Vein endothelial cell (primary cell): ENCODE measurements at places on chromosomes 3 and 15. TPM values are rescaled to one million over a fixed set of nuclear protein-coding genes. Genes with fewer than 3 reads are reported as not detected.

Gene MOBP
- 0.19 and 0.65 TPM in 2 replicates for total RNA-seq

Gene LRRC2
- 0.10 and 0.98 TPM in 2 replicates for total RNA-seq

Gene EPHB3
- total RNA-seq, result not detected in 2 replicates

Gene QARS1
- total RNA-seq, result 374 and 481 TPM in 2 replicates

Gene CERS3
- total RNA-seq, result not detected in 2 replicates

Gene CCDC9B
- 15.2 and 15.7 TPM in 2 replicates for total RNA-seq

Gene FRMD5
- total RNA-seq, result 8.6 and 12.7 TPM in 2 replicates

Gene TTLL13
- 0.38 TPM in 1 of 2 replicates, not detected in the other for total RNA-seq

Gene CHRNA5
- 6.0 and 6.9 TPM in 2 replicates for total RNA-seq

Gene CYP11A1
- total RNA-seq, result 0.10 TPM in 1 of 2 replicates, not detected in the other

Gene CLDN18
- not detected in 2 replicates for total RNA-seq

Gene CHST2
- 19.4 and 29.7 TPM in 2 replicates for total RNA-seq

Gene ZNF197
- 9.8 and 11.4 TPM in 2 replicates for total RNA-seq

Gene GOLGA8J
- not detected in 2 replicates for total RNA-seq

Gene VILL
- 5.8 and 7.2 TPM in 2 replicates for total RNA-seq

Gene VGLL3
- 1.6 and 3.4 TPM in 2 replicates for total RNA-seq

Gene TMOD2
- 10.5 and 11.9 TPM in 2 replicates for total RNA-seq

Gene SH2D7
- not detected in 2 replicates for total RNA-seq

Gene TAGLN3
- not detected in 2 replicates for total RNA-seq

Gene KBTBD13
- total RNA-seq, result not detected in 2 replicates

Gene RHOV
- under 0.01 and 0.10 TPM in 2 replicates for total RNA-seq

Gene DPPA2
- total RNA-seq, result not detected in 2 replicates

Gene CADPS
- total RNA-seq, result not detected in 2 replicates

Gene SYNPR
- not detected in 2 replicates for total RNA-seq

Gene EPM2AIP1
- 14.0 and 18.8 TPM in 2 replicates for total RNA-seq

Gene NTRK3
- under 0.01 TPM in 2 replicates for total RNA-seq

Gene FSIP1
- 0.98 and 1.3 TPM in 2 replicates for total RNA-seq

Gene FHIT
- 1.4 and 2.9 TPM in 2 replicates for total RNA-seq

Gene PRR20G
- not detected in 2 replicates for total RNA-seq

Gene CCR1
- not detected in 2 replicates for total RNA-seq

Gene TUSC7
- not detected in 2 replicates for total RNA-seq

Gene FMN1
- 0.10 and 0.33 TPM in 2 replicates for total RNA-seq

Gene ZNF385D
- 0.33 and 0.67 TPM in 2 replicates for total RNA-seq

Gene SIDT1
- total RNA-seq, result 0.10 and 0.33 TPM in 2 replicates

Gene LRTM1
- not detected in 2 replicates for total RNA-seq

Gene TFDP2
- total RNA-seq, result 33.6 and 65.0 TPM in 2 replicates

Gene OIP5
- total RNA-seq, result 4.2 and 6.8 TPM in 2 replicates

Gene MESP2
- 0.19 TPM in 1 of 2 replicates, not detected in the other for total RNA-seq

Gene DAZL
- not detected in 2 replicates for total RNA-seq

Gene SERINC4
- total RNA-seq, result under 0.01 TPM in 1 of 2 replicates, not detected in the other

Gene GNAT1
- total RNA-seq, result not detected in 2 replicates

Gene LRRC49
- 4.9 and 6.8 TPM in 2 replicates for total RNA-seq

Gene FAH
- total RNA-seq, result 10.5 and 13.4 TPM in 2 replicates

Gene RNF111
- 33.7 and 41.5 TPM in 2 replicates for total RNA-seq

Gene ZCWPW2
- total RNA-seq, result under 0.01 and 0.38 TPM in 2 replicates

Gene NFKBIZ
- total RNA-seq, result 58.7 and 65.0 TPM in 2 replicates

Gene NPAP1
- not detected in 2 replicates for total RNA-seq

Gene SSUH2
- total RNA-seq, result 0.10 TPM in 1 of 2 replicates, not detected in the other

Gene SNX22
- under 0.01 and 0.57 TPM in 2 replicates for total RNA-seq

Gene PP2D1
- total RNA-seq, result not detected in 2 replicates

Gene FBXW12
- not detected in 2 replicates for total RNA-seq
